ENCODE measurements at places on chromosomes 1 and 21. TPM values are rescaled to one million over a fixed set of nuclear protein-coding genes. Genes with fewer than 3 reads are reported as not detected.

- DNase-seq, result no peak
Measured at GRCh38 chr1:236627727-236628408, 23.6 kb upstream of the HEATR1 start.

GRCh38 chr1:229046251-229046853 is 224.6 kb upstream of the RAB4A start:
- DNase-seq, result no peak

MLLT11 gene
- 16.8 TPM for total RNA-seq

TPTE gene
- 3.1 TPM for total RNA-seq

CFHR3 gene
- not detected for total RNA-seq
